ENCODE measurements at places on chromosomes 11 and 22.
A peak's percentile ranks its signal among the peaks of the same experiment; 100 is the strongest.

DNA sequence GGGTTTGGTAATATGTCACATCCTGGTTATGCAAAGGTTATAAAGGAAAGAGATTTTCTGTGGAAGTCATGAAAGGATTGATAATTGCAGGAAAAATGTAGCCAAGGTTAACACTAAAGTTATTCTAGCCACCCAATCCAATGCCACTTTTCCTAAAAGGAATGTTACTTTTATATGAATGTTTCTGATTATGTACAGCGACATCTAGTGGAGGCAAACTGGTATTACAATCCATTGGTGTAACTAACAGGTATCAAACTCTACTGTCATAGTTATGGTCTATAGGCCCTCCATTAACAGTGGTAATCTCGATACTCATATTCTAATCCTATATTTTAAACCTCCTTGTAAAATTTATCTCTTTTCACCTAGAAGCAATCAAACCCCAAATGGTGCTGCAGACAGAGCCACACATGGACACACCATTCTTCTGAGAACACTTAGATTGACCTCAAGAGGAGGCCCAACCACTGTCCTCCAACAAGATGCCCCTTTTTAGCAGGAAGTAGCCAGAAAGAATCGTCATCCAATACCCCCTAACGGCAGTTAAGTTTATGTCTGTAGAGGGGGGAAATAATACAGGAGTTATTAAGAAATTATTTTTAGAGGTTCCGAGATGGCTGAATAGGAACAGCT lies 74.9 kb upstream of the RAG2 start:
- DNase-seq: peak; percentile 7
- H3K27ac ChIP-seq: no peak overlapping the region

DNA sequence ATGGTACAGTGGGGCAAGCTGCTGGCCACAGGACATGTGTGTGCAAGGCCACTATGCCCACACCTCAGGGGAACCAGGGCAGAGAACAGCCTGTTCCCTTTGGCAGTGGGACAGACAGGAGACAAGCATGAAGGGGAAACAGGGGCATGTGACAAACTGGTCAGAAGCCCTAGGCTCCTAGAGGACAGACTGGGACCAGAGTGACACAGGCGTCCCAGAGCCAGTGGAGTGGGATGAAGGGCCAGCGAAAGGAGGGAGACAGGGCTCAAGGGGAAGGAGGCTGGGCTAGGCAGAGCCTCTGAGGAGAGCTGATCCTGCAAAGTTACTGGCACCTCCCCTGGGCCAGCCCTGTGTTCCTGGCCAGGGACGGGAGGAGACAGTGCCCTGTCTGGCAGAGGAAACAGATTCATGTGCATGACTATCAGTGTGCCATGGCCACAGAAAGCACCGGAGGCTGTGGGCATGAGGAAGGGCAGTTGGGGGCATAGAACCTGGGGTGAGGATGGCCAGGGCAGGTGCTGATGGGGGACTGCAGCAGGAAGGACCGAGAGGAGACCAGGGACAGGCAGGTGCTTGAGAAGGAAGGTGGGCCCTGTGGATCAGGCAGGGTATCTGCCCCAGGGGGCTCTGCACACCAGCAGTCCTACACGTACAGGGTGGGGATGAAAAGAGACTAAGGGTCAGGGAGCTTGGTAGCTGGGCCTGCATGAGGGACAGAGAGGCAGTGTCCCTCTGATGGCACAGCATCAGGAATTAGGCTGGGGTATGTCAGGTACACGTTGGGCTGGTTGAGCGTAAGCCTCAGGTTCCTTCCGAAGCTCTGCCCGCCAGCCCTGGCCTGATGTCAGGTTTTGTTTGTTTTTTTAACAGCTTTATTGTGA lies 9.8 kb downstream of the DERL3 start:
- no peak for DNase-seq
- H3K27me3 ChIP-seq: peaks cover 10% of the 10 kb centered on the region
- H3K4me1 ChIP-seq: no peaks in the 10 kb centered on the region
- H3K36me3 ChIP-seq: peaks cover 36% of the 10 kb centered on the region

GRCh38 chr22:32708830-32709229 lies 92.7 kb upstream of the TIMP3 start:
- H3K27ac ChIP-seq: no peak overlapping the region
- no peaks in the 10 kb centered on the region for H3K36me3 ChIP-seq
- H3K4me3 ChIP-seq: no peak overlapping the region
- DNase-seq: no peak
- no peaks in the 10 kb centered on the region for H3K4me1 ChIP-seq
- H3K27me3 ChIP-seq: no peaks in the 10 kb centered on the region

- H3K4me1 ChIP-seq: no peaks in the 10 kb centered on the region
- no peak for DNase-seq
- H3K36me3 ChIP-seq: no peaks in the 10 kb centered on the region
- no peak overlapping the region for H3K4me3 ChIP-seq
- H3K27ac ChIP-seq: no peak overlapping the region
Measured at GRCh38 chr22:36979016-36979910, 40.0 kb downstream of the TST start.

DNA sequence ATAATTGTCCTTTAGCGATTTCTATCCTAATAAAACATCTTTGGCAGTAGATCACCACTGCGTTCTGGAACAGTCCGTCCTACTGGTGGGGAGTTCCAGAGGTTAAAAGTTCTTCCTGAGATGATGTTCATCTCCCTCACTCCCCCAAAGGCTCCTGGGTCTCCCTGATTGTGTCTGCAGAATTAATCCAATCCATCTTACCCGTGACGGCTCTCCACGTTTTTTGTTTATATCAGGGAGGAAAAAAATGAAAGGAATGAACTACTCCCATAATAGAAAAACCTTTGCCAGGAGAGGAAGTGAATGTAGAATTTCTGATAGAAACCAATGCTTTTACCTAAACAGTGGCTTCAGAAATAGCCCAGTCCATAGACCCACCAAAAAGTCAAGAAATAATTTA lies 81.6 kb downstream of the LARGE1 start:
- DNase-seq: no peak
- no peak overlapping the region for H3K27ac ChIP-seq
- H3K4me1 ChIP-seq: peaks cover 11% of the 10 kb centered on the region
- no peaks in the 10 kb centered on the region for H3K36me3 ChIP-seq
- H3K4me3 ChIP-seq: no peak overlapping the region
- no peaks in the 10 kb centered on the region for H3K27me3 ChIP-seq

GRCh38 chr11:35623621-35624168 lies 5.4 kb downstream of the FJX1 start:
- no peak for DNase-seq
- H3K4me3 ChIP-seq: no peak overlapping the region

GRCh38 chr11:128906185-128907050 lies 15.3 kb downstream of the KCNJ5 start:
- DNase-seq: no peak
- no peak overlapping the region for H3K27ac ChIP-seq
- H3K4me1 ChIP-seq: peaks cover 34% of the 10 kb centered on the region
- no peaks in the 10 kb centered on the region for H3K36me3 ChIP-seq
- H3K27me3 ChIP-seq: peaks cover 28% of the 10 kb centered on the region

GRCh38 chr11:61832754-61833153 lies 4.7 kb downstream of the FADS2 start:
- peaks cover 28% of the 10 kb centered on the region for H3K36me3 ChIP-seq
- peak overlapping the region; percentile 52 for H3K4me3 ChIP-seq
- H3K27me3 ChIP-seq: peaks cover 20% of the 10 kb centered on the region
- peak overlapping the region; percentile 99 for H3K27ac ChIP-seq
- DNase-seq: no peak
- peaks cover 68% of the 10 kb centered on the region for H3K4me1 ChIP-seq

DNA sequence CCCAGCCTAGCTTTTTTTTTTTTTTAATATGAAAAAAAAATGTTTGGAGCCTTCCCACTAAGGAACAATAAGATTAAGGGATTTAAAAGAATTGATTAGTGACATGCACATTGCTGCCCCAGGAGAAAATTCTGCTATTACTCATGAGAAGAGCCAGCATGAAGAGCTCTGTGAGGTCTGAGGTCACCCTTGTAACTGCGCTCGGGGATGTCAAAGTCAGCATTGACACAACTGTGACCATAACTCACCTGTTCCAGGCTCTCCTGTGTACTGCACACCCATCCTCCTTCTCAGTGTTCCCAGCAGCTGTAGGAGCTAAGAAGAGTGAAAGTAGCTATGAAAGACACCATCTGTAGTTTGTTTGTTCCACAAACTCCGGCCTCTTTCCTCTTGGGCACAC lies 109.8 kb upstream of the FGF3 start:
- DNase-seq: no peak
- H3K36me3 ChIP-seq: no peaks in the 10 kb centered on the region
- no peak overlapping the region for H3K27ac ChIP-seq
- no peak overlapping the region for H3K4me3 ChIP-seq
- peaks cover 7% of the 10 kb centered on the region for H3K27me3 ChIP-seq

DNA sequence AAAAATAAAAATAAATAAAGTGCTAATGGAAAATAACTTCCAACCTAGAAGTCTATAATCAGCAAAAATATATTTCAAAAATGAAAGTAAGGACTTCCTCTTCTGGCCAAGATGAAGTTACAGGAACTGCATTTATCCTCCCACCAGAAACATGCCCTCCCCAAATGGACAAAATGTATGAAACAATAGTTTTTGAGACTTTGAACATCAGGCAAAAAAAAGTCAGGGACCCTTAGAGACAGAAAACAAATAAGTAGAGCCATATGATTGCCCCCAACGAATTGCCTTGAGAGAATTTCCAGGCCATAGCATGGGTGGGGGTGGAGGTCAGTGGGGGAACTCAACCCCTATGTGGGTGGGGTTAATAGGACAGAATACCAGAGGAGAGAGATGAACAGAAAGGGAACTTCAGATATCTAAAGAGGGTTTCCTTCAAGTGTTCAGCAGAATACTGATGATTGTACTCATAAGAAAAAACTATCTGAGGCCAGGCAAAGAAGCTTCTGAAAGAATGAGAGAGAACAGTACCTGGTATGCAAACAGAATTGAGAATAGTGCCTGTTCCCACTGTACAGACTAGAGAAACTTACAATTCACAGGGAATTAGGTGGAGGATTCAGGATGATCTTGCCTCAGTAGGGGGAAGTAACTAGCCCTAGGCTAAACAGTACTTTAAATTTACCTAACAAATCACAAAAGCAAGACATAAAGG lies 26.6 kb upstream of the IL10RA start:
- H3K4me1 ChIP-seq: peaks cover 2% of the 10 kb centered on the region
- H3K27ac ChIP-seq: no peak overlapping the region
- H3K27me3 ChIP-seq: peaks cover 2% of the 10 kb centered on the region
- no peak for DNase-seq
- no peaks in the 10 kb centered on the region for H3K36me3 ChIP-seq

GRCh38 chr22:49330421-49331222 lies 497.1 kb downstream of the BRD1 start:
- H3K36me3 ChIP-seq: no peaks in the 10 kb centered on the region
- H3K4me1 ChIP-seq: no peaks in the 10 kb centered on the region
- no peak for DNase-seq
- peaks cover 8% of the 10 kb centered on the region for H3K27me3 ChIP-seq
- H3K4me3 ChIP-seq: no peak overlapping the region
- no peak overlapping the region for H3K27ac ChIP-seq

DNA sequence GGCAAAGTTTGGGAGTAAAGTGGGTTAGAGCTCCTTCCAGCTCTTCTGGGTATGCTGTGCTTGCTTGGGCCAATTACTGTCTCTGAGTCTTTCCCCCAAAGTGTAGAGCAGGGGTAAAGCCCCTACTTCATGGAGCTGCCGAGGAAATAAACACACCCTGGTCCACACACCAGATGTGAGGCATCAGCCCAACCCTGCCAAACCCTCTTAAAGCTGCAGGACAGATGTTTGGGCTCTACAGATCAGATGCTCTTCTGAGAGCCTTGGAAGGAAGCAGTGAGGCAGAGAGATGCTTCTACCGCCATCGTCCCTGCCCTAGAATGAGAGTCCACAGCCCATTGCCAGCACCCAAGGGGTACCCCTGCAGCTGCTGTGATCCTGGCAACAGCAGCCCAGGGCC lies 64.7 kb downstream of the ELFN2 start:
- H3K36me3 ChIP-seq: no peaks in the 10 kb centered on the region
- H3K27ac ChIP-seq: no peak overlapping the region
- H3K4me1 ChIP-seq: peaks cover 31% of the 10 kb centered on the region
- no peak overlapping the region for H3K4me3 ChIP-seq
- H3K27me3 ChIP-seq: peaks cover 4% of the 10 kb centered on the region

DNA sequence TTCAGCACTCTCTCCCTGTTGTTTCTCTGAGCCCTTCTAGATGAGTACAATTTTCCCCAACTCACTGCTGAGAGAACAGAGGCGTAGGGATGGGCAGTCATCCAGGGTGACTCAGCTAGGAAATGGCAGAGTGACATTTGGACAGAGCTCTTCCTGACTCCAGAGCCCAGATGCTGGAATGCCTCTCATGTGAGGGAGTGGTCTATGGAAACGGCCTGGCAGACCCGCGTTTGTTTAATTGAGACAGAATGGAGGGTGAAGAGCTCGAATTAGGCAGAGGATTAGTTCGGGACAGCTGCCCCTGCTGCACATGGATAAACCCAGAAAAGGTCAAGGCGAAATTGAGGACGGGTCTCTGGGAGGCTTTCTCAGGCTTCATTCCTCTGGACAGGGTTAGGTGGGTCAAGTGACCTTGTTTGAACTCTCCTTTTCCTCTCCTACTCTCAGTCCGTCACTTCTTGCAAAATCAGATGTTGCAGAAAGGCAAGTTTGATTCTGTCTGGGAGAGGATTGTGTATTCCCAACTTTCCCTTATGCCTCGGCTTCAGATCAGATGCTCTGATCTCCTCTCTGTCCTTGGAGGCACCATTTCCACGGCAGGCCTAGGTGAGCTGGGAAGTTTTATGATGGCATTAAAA lies 7.6 kb upstream of the LMO2 start:
- no peak overlapping the region for H3K4me3 ChIP-seq
- H3K27me3 ChIP-seq: no peaks in the 10 kb centered on the region
- no peak overlapping the region for H3K27ac ChIP-seq
- H3K36me3 ChIP-seq: no peaks in the 10 kb centered on the region
- H3K4me1 ChIP-seq: peaks cover 22% of the 10 kb centered on the region

- peaks cover 2% of the 10 kb centered on the region for H3K4me1 ChIP-seq
- DNase-seq: no peak
- no peak within 1 kb of the TSS for H3K27ac ChIP-seq
Measured at GRCh38 chr11:118342503-118343161, at the start of gene CD3D. Gene CD3D (minus strand): TSS chr11:118342705. CDS start chr11:118342607, 98 bp downstream.

DNA sequence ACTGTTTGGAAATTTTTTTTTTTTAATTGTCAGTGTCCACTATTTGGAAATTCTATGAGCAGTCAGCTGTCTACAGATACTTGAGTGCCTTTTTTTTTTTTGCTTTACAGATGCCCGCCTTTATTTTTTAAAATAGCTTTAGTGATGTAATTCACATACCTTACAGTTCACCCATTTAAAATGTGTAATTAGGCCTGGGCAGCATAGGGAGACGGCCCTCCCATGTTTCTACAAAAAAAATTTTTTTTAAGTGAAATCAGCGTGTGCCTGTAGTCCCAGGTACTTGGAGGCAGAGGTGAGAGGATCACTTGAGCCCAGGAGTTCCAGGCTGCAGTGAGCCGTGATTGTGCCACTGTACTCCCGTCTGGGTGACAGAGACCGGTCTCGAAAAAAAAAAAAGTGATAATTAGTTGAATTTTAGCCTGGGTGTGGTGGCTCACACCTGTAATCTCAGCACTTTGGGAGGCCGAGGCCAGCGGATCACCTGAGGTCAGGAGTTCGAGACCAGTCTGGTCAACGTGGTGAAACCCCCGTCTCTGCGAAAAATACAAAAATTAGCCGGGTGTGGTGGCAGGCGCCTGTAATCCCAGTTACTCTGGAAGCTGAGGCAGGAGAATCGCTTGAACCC lies 1.5 kb downstream of the ZNF143 start:
- peaks cover 8% of the 10 kb centered on the region for H3K27me3 ChIP-seq
- peak overlapping the region; percentile 90 for H3K4me3 ChIP-seq
- H3K36me3 ChIP-seq: peaks cover 3% of the 10 kb centered on the region
- no peak for DNase-seq

GRCh38 chr11:93501856-93502255 lies 41.3 kb downstream of the SMCO4 start:
- no peak overlapping the region for H3K27ac ChIP-seq
- no peak for DNase-seq
- H3K27me3 ChIP-seq: no peaks in the 10 kb centered on the region
- H3K4me1 ChIP-seq: peaks cover 11% of the 10 kb centered on the region
- H3K36me3 ChIP-seq: no peaks in the 10 kb centered on the region

Measured in endothelial cell (in vitro differentiated cells).